ENCODE measurements at places on chromosomes 3 and 15.

DNA sequence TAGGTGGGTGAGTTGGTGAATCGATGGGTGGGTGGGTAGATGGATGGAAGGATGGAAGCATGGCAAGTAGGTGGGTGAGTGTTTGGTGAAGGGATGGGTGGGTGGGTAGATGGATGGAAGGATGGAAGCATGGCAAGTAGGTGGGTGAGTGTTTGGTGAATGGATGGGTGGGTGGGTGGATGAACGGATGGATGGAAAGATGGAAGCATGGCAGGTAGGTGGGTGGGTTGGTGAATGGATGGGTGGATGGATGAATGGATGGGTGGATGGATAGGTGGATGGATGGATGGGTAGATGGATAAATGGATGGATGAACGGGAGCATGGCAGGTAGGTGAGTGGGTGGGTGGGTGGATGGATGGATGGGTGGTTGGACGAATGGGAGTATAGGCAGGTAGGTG is 65.1 kb downstream of the SLC6A1 start:
- no peak for DNase-seq

GRCh38 chr15:82894971-82895520 is 57.5 kb downstream of the HOMER2 start:
- DNase-seq: no peak

DNA sequence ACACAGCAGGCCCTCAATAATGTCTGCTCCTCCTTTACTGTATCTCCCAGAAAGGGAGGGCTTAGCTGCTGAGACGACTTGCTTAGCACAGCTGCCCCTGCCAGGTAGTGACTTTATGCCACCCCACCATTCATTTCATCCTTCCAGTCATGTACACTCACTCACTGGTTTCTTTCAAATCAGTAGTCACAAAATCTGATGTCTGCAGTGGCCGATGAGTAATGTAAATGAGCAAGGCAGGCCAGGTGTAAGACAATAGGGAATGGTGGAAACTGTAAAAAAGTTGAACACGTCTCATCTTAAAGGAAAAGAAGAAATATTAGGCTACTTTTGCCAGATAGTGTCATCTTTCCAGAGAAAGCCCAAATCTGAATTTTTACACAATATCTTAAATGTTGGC is 207.6 kb upstream of the PRICKLE2 start:
- no peak for DNase-seq

DNA sequence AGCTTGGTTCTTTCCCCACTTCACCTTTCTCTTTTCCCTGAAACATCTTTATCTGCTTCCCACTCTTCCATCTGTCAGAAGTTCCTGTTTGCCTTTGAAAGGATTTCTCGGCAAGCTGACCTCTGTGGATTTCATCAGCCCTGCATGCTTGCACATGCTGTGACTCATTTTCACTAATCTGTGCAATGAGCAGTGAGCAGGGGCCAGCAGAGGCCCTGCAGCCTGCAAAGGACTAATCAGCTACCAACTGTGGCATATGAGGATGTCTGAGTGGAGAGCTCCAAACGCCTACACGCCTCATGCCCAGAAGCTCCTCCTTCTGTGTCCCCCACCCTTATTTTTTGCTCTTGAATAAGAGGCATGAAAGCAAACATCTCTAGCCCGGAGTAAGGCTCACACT is 333.0 kb upstream of the SEMA6D start:
- no peak for DNase-seq

DNA sequence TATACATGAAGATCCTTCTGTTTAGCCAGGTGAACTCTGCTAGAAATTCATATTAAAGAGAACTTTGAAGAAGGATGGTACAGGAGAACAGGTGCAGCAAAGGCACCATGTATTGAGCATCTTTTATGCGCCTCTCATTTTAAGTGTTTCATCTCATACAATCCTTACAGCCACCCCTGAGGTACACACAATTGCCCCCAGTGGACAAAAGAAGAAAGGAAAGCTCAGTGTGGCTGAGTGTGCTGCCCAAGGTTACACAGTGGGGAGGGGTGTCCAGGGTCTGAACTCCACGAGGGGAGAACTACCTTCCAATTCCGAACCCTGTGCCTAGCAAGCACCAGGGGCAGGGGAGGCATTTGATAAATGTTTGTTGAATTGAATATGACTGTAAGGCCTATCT is 98.6 kb downstream of the MECOM start:
- DNase-seq: no peak

DNA sequence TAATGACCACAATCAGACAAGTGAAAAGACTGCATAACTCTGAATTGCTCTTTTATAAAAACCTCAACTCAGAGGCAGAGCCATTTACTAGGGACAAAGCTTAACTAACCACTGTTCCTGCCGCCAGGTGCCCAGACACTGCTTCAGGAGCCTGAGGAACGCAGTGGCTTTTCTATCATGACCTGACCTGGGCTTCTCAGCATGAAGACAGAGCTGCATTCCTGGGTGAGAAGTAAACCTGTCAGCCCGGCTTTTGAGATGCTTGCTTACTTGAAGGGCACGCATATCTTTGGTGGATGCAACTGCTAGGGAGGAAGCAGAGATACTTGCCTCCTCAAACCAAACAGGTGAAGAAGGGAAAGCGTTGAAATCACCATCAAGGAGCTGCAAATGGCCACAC is 7.9 kb downstream of the LRRC31 start:
- DNase-seq: no peak

GRCh38 chr15:57298204-57298603 is 78.1 kb upstream of the CGNL1 start:
- DNase-seq: no peak

DNA sequence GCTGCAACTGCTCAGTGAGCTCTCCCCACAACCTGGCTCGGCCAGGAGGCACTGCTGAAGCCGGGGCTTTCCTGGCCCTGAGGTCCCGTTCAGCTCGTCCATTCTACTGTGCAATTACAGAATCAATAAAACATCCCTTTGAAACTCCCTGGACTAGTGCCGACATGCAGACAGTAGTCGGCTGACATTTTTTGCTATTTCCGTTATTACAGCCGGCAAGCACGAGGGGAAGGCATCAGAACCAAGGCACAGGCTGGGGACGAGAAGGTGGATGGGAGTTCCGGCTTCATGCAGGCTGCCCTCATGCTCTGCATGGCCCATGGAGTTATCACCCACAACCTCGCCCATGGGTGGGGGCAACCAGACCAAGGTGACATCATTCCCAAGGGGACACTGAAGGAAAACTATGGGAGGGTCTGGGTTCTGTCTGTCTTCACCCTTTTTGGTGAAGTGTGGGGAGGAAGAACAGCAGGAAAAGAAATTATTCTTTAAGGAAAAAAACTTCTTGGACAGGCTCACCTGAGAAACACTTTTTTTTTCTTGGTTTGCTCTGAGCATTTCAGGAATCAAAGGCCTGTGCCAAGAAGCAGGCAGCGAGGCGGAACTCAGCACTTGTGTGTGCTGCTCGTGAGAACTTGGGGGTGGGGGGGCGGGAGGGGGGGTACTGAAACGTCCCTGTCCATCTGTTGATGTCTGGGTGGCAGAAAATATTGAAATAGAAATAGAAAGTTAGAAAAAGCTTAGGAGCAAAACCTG is 154.5 kb downstream of the FOXP1 start:
- no peak for DNase-seq

DNA sequence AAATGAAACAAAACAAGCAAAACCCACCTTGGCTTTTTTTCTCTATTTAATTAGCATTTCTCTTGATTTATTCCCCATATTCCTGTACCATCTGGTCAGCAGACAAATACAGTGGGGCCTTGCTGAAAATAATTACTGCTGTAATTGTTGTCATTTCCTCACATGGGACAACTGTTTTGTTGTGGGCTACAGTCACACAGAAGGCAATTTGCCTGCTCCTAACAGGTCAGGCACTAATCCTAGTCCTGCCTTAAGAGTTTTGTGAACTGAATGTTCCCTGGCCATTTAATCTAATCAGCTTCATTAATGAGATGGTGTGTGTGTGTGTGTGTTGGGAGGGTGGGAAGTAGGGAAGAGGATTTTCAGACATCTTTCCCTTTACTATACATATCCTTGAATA is 11.6 kb downstream of the TRPC1 start:
- DNase-seq: no peak

- no peak for DNase-seq
These were observed 549.4 kb downstream of the OCA2 start for GRCh38 chr15:27549746-27550145.

- DNase-seq: no peak
These were observed 541 bp downstream of the RPS27L start for GRCh38 chr15:63156755-63157117.

DNA sequence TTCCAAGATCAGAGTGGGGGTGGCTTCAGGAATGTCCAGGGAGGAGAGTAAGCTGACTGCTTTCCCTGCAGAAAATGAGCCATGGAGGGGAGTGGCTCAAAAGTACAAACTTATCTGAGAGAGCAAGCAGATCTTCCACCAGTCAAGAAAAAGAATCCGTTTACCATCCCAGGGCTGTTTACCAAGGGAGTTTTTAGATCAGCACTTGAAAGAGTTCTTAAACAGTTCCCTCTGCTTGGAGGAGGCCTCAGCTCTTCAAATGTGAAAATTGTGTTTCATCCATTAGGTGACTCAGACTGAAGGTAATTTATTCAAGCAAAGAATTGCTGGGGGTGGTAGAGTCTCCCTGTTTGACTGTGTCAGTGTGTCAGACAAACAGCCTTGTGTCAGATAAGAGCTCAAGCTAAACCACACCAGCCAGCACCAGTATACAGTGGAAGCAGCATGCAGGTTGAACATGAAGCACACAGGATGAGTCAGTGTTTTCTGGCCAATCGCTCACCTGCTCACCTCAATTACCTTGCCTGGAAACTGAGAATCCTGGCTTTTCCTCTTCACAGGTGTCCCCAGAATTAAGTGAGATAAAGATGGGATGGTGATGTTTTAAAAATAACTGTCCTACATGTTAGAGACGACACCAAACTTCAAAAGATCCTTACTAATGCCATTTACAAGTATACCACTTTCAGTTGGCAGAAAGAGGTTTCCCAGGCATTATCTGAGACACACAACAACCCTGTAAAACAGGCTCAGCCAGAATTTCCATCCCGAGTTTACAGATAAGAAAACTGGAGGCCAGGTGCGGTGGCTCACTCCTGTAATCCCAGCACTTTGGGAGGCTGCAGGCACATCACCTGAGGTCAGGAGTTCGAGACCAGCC is 21.7 kb downstream of the SH3BP5 start:
- no peak for DNase-seq

- DNase-seq: peak; percentile 73
These were observed 475 bp downstream of the EIF4E3 start for GRCh38 chr3:71724584-71725270.

DNA sequence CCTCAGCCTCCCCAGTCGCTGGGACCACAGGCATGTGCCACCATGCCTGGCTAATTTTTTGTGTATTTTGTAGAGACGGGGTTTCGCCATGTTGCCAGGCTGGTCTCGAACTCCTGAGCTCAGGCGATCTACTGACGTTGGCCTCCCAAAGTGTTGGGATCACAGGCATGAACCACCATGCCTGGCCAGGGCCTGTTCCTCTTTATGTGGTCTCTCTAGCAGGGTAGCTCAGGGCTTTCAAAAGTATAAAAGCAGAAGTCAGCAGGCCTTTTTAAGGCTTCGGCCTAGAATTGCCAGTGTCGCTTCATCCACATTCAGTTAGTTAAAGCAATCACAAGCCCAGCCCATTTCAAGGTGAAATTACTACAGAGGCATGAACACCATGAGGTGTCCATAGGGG is 7.6 kb downstream of the VHL start:
- DNase-seq: no peak

DNA sequence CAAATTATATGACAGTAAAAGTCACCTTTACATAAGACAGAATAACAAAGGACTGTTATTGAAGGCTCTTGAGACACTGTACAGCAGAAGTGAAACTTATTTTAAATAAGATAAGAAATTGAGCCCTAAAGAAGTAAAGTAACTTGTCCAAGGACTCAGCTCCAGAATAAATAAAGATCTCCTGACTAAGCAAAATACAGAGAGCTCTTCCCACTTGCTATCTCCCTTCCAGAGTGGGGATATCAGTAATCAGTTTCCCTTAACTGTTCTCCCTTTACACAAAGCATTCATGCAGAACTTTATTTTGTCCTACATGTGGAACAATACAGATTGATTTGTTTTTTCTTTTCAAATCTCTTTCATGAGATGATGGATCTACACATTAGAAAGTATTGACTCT is 129.5 kb upstream of the BHLHE40 start:
- no peak for DNase-seq

DNA sequence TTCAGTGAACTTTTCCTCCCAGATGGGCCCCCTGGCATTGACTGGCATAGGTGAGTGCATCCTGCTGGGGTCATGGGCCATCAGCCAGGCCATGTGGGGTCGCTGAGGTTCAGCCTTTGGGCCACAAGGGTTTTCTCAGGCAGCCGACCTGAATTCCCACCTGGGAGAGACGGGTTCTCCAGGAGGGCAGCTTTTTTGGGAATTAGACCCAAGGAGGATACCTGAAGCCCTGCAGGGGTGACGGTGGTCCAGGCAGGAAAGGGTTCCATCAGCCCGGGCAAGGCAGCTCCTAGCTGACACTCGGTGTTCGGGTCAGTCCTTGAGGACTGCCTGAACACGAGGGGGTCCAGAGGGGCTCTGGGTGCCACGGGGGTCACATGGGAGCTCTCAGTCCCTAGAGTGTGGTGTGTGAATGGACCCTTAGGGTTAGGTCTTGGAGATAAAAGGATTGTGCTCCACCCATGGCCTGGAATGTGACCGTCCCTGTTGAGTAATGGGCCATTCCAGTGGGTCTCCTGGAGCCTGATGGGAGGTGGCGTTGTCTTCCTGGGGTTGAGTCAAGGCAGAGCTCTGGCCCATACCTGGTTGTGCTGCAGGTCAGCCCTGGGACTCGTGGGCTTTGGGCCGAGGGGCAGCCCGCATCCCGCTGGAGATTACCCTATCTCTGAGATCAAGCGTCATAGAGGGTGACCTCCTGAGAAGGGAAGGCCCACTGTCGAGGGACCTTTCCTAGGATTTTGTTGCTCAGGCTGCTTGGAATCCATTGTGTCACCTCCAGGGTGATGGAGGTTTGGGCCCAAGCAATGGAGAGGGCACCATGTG is 192.8 kb downstream of the UBE3A start:
- peak; percentile 72 for DNase-seq

DNA sequence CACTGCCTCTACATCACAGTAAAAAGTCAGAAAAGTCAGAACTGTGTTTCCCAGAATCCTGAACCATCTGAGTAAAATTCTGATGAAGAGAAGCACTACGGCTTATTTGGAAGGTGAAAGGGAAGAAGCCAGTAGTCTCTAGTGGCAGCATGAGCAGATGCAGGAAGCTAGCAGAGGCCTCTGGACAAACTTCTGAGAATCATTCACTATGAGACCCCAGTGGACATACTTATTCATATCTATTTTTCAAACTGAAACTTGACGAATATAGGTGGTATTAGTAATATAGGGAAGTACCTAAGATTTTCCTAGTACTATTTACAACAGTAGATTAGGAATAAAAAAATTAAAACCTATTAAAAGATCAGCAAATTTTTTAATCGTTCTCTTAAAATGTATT is 272.8 kb upstream of the TTC14 start:
- DNase-seq: no peak

All from suprapubic skin (tissue), 4 donors.